ENCODE measurements at places on chromosomes 6 and 20.

GRCh38 chr6:1970151-1970561, 275.2 kb downstream of the GMDS start:
- DNase-seq = no peak

GRCh38 chr6:110475066-110475653, 1.3 kb downstream of the SLC22A16 start:
- peak; percentile 90 for DNase-seq

GRCh38 chr6:39471954-39472659, 149.6 kb upstream of the KCNK16 start:
- no peak for DNase-seq

DNA sequence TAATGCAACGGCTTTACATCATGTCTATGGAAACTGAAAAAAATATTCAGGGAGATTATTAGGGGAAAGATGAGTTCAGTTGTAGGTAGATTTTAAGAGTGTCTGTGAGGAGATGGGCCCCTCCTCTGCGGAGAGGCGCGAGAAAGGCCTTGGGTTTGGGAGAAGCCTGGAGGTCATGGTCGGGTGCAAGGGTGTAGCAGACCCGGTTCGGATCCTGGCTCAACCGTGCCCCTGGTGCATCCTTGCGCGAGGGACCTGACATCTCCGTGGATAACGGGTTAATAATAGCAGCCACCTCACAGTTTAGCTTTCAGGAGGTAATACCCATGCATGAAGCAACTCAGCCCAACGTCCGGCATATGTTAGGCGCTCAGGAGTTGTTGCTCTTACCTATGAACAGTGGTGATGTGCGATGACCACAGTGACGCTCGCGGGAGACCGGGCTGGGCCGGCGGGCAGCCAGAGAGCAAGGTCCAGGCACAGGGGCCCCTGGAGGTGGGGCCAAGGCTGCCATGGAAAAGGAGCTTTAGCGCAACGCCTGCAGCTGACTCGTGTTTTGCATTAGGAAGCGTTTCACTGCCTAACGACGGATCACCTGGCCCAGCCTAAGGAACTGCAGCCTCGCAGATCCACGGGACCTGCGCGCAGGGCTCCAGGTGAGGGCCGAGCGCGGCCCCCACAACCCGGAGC, 146.4 kb upstream of the ARID1B start:
- no peak for DNase-seq
